DMS53 (cell line): ENCODE measurements at places on chromosomes 11 and 22.

- DNase-seq, result no peak
These were observed 53.0 kb downstream of the PARVA start for GRCh38 chr11:12430351-12430750.

- DNase-seq, result no peak
These were observed 10.6 kb downstream of the IFT27 start for GRCh38 chr22:36765131-36765942.

DNA sequence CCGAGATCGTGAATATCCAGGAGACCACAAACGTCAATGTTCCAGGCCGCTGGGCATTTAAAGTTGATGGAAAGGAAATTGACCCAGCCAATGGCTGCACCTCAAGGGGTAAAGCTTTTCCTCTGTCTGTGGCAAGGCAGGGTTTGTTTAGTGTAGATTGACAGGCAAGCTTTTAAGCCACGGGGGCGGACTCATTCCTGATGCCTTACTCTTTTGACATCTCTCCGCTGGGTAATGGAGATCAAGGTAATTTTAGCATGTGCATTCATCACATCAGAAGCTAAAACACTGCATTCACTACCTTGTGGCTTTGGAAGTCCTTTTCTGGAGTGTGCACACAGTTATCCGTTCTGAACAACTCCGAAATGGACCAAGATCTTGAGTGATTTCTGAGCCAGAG lies 12.6 kb downstream of the TECTA start:
- DNase-seq, result no peak

- DNase-seq, result no peak
These were observed 5.2 kb upstream of the ZDHHC13 start for GRCh38 chr11:19111809-19112208.
